Germinal center (tissue), 1 donor: ENCODE measurements at places on chromosomes 3 and 15.

DNA sequence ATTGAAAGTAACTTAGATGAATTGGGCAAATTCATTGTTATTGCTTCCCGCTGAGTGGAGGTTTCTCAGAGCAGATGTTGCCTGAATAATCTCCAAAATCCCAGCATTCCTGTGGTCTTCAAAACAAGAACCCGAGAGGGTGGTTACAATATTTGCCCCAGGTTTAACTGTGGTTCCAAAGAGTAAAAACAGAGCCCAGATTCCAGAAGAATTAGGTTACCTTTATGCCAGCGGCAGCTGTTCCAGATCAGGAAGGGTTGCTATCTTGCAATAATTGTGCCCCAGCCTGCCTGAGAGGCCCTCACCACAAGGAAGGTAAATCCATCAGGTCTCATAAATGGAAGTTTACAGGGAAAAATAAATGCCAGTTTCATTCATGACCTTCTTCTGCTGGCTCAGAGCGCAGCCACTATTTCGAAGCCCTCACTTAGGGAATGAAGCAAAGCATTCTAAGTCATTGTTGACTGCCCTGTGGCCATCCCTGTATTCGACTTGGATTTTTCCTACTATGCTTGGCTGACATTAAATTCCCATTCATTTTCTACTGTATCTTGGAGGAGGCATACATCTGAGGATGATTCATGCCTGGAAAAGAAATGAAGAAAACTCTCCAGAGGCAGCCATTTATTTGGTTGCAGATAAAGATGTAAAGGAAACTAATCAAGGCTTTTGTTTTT is 54.6 kb downstream of the SSUH2 start:
- no peak for DNase-seq

GRCh38 chr3:58692484-58692883 is 25.9 kb upstream of the FAM3D start:
- no peak for DNase-seq

DNA sequence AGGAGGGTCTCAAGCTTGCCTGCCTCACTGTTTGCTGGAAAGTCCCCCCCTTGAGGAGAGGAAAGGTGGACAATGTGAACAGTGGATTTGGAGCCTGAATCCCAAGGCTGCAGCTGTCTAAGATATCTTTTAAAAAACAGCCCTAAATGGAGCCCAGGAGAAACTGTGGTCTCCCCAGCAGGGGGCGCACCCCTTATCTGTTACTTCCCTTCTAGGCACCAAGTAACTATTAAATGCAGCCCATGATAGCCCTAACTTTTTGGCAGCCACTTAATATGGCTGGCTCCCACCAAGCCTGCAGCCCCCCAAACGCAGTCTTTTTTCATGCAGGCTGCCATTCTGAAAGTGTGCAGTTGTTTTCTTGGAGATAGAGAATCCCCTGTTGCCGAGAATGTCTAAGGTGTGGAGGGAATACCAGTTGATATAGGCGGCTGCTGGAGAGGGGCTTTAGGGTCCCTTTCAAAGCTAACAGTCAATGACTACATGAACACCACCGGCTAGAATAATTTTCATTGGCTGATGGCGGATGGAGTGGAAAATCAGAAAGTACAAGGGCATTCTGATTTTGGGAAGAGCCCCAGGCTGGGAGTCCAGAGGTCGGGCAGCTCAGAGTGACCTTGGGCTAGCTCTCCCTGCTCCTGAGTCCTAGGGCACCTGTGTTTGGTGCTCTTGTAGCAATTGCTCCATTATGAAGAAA is 1.3 kb downstream of the RHCG start:
- no peak for DNase-seq

DNA sequence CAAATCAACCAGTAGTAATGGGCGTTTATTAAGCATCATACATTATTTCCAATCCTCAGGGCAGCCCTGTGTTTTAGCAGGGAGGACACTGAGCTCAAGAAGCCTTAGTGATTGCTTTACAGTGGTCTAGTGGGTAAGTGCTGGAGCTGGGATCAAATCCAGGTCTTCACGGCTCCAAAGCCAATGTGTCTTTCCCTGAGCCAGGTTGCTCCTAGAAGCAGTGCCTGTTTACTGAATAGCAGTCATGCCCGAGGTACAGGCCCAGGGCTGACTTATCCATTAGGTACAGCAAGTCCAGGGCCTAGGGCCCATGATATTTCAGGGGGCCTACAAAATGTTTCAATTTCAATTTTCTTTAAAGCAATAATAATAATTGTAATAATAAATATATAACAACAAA is 9.6 kb upstream of the SMAD6 start:
- no peak for DNase-seq

GRCh38 chr3:120770891-120771290 is 28.3 kb downstream of the GTF2E1 start:
- DNase-seq: no peak

DNA sequence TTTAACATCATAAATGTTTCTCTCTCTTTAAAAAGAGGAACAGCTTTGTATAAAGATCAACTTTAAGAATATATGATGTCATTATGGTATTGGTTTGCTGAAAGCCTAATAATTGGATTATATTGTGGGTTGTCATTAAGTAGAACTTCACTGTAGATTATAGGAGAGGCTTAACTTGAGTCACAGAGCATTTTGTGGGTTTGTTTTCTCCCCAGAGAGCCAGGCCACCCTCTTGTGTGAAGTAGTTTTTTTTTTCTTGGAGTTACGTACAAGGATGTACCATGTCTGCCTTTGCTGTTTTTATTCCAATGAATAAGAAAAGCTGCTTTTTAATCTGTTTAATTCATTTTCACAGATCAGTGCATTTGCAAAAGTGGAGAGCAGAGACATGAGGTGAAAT is 354.8 kb upstream of the TBL1XR1 start:
- DNase-seq: no peak

- no peak for DNase-seq
Measured at GRCh38 chr3:18058666-18059065, 316.2 kb upstream of the TBC1D5 start.

DNA sequence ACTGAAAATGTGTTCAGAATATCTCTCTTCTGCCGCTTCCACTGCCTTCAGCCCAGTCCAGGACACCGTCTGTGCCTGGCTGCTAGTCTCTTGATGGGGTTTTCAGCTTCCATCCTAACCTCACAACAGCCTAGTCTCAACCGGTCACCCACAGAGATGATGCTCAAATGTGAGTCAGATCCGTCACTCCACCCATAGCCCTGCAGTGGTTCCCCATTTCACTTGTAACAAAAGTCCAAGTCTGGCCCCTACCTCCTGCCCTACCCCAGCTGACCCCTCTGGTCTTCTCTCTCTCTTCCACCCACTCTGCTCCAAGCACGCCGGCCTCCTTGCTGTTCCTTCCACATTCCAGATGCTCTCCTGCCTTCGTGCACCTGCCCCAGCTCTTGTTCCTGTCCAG is 68.1 kb downstream of the PPARG start:
- no peak for DNase-seq

DNA sequence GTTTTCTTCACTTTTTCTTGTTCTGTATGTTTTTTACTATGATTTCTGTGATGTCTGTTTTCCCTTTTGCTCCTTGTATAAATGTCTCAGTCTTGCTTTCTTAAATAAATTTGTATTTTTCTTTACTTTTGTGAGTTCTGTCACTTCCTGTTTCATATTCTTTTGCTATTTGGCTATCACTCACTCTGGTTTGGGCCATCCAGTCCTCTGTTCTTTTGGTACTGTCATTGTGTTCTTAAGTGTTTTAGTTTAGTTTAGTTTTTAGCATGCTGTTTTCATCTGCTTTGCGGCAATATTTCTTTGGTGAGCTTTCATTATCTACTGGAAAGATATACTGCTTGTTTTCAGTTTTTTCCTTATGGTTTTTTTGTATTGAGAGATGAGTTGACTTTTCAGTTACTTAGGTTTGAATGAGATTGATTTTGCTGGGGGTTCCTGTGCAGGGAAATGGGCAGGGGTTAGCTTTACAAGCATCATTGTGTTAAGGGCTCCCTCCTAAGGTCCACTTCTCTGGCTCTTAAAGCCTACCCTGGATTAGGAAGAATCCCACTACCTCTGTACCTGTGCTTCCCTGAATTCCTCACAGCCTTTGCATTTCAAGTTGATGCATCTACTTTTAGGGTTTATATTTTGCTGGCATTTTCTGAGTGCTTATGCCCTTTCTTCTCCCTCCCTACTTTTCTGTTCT is 35.1 kb downstream of the PDCD6IP start:
- DNase-seq: no peak

- no peak for DNase-seq
Measured at GRCh38 chr15:47384341-47384740, 333.0 kb upstream of the SEMA6D start.
